ENCODE measurements at places on chromosomes 3 and 15.

- no peak overlapping the region for H3K4me3 ChIP-seq
- DNase-seq: no peak
- H3K36me3 ChIP-seq: no peaks in the 10 kb centered on the region
- no peaks in the 10 kb centered on the region for H3K27me3 ChIP-seq
- H3K4me1 ChIP-seq: no peaks in the 10 kb centered on the region
- H3K27ac ChIP-seq: no peak overlapping the region
These were observed 208.3 kb upstream of the RBMS3 start for GRCh38 chr3:29072611-29073010.

DNA sequence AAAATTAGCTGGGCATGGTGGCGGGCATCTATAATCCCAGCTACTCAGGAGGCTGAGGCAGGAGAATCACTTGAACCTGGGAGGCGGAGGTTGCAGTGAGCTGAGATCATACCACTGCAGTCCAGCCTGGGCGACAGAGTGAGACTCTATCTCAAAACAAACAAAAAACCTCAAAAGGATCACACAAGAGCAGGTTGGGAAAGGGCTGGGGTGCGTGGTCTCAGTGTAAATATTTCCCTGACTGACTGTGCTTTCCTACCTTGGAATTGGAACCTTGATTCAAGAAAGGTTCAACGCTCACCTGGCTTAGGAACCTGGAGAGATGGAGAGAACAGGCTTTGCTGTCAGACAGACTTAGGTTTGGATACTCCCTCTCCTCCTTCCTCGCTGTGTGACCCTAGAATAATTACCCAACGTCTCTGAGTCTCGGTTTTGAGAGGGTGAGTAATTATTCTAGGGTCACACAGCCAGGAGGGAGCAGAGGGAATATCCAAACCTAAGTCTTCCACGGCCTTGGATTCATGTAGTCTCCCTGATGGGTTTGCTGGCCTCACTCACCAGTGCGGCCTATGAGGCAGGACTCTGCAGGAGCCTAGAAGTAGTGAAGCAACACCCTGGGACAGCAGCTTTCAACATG is 24.6 kb downstream of the CYP19A1 start:
- no peak for DNase-seq
- H3K27me3 ChIP-seq: no peaks in the 10 kb centered on the region
- no peak overlapping the region for H3K27ac ChIP-seq
- H3K4me3 ChIP-seq: no peak overlapping the region

GRCh38 chr3:155069729-155070128 is 10.4 kb upstream of the MME start:
- H3K4me3 ChIP-seq: no peak overlapping the region
- no peaks in the 10 kb centered on the region for H3K36me3 ChIP-seq
- H3K27me3 ChIP-seq: no peaks in the 10 kb centered on the region
- no peaks in the 10 kb centered on the region for H3K4me1 ChIP-seq

GRCh38 chr3:147956615-147957014 is 547.5 kb downstream of the ZIC1 start:
- no peaks in the 10 kb centered on the region for H3K4me1 ChIP-seq
- no peak overlapping the region for H3K4me3 ChIP-seq
- no peaks in the 10 kb centered on the region for H3K36me3 ChIP-seq
- no peak overlapping the region for H3K27ac ChIP-seq
- DNase-seq: no peak
- H3K27me3 ChIP-seq: no peaks in the 10 kb centered on the region

DNA sequence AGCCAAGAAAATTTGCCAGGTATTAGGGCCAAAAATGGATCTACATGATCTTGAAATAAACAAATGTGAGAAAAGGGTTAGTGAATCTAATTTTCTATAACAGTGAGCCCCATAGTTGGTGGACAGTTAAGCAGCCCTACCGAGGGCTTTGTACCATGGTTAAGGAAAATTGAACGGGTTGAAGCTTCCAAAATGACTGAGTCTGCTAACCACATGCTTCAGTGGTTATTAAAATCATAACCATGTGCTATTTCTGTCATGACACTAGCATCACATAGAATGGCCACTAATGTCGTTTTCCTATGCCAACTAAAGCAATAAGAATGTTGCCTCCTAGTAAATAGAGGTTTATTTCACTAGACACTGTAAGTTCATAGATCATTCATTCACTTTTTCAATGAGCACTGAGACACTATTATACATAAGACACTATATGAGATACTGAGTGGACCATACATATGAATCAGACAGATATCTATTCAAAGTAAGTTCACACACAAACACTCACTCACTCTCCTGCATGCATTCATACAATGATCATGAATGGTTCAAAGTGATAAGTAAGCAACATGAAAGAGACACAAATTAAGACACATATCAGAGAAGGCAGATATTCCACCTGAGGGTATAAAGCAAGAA is 4.3 kb downstream of the SST start:
- H3K4me1 ChIP-seq: peaks cover 20% of the 10 kb centered on the region
- peaks cover 69% of the 10 kb centered on the region for H3K27me3 ChIP-seq
- no peak overlapping the region for H3K4me3 ChIP-seq

Measured in activated T-cell treated with anti-CD3 and anti-CD28 coated beads, Interleukin-2, amount 50 U/mL, for 24 hours (primary cell).